CD8-positive, alpha-beta T cell (primary cell): ENCODE measurements at places on chromosomes 1 and 21.

DNA sequence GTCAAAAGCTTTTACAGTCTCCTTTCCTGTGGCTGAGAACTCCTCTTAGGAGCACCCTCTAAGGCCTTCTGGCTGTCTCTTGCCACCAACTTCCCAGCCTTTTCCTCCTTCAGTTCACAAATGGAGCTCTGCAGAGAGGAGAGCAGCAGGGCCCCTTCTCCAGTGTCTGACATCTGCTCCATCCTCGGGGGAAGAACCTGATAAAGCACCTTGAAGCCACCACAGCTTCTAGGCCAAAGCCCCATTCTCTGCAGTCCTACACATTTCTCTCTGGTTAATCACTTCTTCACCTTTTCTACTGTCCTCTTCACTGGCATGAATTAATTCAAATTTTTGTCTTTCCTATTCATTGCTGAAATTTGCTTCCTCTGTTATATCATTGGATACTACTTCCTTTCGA lies 378.1 kb upstream of the POU3F1 start:
- no peak for DNase-seq

DNA sequence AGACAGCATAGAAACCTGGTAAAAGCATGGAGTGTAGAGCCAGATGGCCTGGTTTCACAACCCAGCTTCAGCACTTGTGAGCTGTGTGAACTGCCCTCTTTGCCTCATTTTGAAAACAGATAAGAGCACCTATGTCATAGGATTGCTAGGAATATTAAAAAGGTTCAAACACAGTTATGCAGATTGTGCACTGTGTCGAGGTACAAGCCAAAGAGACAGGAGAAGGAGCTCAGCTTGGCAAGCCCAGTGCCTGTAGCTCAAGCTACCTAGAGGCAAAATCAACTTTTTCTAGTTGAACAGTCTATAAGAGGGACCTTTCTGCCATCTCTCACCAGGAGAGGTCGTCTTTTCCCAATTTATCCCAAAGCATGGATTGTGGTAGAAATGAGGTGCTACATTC lies 5.0 kb downstream of the CHODL start:
- DNase-seq = no peak

- no peak for DNase-seq
Measured at GRCh38 chr1:3827813-3828307, 29.2 kb downstream of the CEP104 start.

DNA sequence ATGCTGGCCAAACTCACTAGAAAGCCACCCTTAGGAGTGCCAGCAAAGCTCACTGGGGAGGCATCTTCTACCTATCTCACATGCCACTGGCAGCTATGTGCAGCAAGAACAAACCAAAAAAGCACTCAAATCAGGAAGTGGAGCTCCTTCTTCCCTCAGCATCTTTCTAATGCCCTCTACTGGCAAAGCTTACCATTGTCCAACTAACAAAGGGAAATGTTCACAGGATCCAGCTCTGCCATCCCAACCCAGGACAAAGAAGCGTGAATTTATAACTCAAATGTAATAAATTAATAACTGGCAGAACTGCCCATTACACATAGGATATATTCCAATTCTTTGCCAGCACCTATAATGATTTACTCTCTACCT lies 38.9 kb downstream of the LEPR start:
- no peak for DNase-seq

GRCh38 chr1:147904726-147905125 lies 2.1 kb downstream of the GJA8 start:
- DNase-seq = no peak

- no peak for DNase-seq
Measured at GRCh38 chr1:70290218-70290617, 64.3 kb downstream of the ANKRD13C start.

- no peak for DNase-seq
Measured at GRCh38 chr1:198701766-198702539, 63.1 kb downstream of the PTPRC start.
